Stimulated activated CD8-positive, alpha-beta memory T cell treated with anti-CD3 and anti-CD28 coated beads, Interleukin-4, amount 100 ng/mL, for 4 hours (primary cell): ENCODE measurements at places on chromosomes 1 and 21.

DNA sequence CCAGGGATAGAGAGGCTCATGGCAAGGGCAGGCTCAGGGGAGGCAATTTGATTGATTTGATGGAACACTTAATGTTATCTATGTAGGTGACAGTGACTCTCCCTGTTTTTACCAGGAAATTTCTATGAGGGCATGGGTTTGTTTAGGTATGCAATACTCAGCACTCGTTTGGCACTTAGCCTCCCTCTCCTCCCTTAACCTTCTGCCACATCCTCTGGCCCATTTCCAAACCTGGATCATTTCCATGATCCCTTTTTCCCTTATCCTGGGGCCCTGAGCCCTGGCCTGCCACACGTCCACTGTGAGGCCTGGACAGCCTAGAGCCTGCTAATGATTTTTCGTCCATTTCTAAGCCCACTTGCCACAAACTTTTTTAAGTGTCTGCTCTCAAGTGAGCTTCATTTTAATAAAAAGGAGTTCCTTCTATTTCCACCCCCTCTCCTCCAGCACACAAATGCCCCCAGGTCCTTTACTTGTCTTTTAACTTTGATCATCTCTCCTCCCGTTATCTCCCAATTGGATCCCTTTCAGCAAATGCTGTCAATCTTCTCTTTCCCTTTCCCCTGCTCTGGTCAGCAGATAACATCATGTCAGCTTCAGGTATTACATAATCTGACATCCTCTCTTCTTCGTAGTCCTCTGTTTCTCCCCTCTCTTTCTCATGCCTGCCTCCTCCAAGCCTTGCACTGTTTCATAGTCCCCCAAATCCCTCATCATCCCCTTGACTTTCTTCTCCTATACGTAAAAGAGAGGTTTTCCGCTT lies 37.8 kb upstream of the GADD45A start:
- no peak for DNase-seq

GRCh38 chr1:107575226-107575625 lies 389.8 kb downstream of the VAV3 start:
- no peak for DNase-seq

DNA sequence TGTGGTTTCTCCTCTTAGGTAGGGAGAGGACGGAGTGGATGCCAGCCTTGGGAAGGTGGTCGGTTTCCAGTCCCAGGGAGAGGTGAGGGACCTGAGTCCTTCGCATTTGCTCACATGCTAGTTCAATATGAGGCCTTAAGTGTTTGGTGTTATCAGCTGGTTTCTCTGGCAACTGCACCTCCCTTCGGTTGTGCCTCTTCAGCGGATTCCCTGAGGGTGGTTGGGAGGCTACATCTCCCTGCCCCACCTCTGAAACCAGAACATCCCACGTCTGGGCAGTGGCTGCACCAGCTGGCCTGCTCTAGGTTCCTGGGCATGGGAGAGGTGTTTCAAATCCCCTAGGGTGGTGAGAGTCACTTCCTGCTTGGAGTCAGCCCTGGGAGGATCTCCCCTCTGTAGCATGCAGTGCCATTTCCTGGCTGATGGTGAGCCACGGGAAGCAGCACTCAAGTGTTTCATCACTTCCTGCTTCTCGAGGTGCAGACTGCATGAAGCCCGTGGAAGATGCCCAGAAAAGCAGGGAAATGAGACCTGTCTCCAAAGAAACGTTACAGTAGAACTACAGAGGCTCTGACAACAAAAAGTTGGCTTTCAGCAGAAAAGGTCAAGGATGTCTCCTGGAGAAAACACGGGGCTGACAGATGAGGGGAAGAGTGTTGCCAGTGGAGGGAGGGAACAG lies 4.5 kb downstream of the TMEM125 start:
- DNase-seq = no peak

GRCh38 chr21:41727784-41728763 lies 38.8 kb downstream of the RIPK4 start:
- no peak for DNase-seq

GRCh38 chr1:156119503-156120209 lies 5.1 kb downstream of the LMNA start:
- no peak for DNase-seq

DNA sequence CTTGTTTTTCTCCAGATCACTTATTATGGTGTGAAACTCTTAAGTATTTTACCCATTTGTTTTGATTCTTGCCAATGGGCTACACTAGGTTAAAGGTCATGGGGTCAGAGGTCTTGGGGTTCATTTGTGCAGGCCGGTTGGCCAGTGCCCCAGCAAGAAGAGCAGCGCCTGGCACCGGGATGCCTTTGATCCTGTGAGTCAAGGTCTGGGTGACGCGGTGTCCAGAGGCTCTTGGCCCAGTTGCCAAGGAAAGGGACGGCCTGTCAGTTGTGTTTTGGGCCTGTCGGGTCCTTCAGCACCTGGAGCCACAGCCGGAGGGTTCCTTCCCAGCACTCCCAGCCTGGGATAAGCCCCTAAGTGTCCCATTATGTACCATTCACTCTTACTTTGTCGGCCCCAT lies 25.1 kb downstream of the RHBG start:
- no peak for DNase-seq

- no peak for DNase-seq
Observed at GRCh38 chr1:55877437-55878232, 662.5 kb upstream of the USP24 start.

DNA sequence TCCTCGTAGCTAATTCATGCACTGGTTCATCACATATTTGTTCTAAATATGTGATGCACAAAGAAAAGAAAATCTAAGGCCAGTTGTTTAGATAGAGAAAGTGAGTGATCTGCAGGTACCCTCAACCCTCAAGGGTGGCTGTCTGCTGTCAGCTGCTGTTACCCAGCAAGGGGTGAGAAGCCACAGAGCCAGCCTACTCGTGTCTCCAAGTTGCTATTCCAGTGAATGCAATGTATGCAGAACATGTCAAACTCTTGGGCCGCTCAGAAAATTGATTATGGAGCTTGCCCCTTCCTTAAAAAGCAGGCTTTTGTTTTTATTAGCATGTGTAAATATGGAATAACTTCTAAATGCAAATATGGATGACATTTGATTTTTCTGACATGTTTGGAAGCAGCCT lies 336.3 kb upstream of the ST6GALNAC5 start:
- no peak for DNase-seq

DNA sequence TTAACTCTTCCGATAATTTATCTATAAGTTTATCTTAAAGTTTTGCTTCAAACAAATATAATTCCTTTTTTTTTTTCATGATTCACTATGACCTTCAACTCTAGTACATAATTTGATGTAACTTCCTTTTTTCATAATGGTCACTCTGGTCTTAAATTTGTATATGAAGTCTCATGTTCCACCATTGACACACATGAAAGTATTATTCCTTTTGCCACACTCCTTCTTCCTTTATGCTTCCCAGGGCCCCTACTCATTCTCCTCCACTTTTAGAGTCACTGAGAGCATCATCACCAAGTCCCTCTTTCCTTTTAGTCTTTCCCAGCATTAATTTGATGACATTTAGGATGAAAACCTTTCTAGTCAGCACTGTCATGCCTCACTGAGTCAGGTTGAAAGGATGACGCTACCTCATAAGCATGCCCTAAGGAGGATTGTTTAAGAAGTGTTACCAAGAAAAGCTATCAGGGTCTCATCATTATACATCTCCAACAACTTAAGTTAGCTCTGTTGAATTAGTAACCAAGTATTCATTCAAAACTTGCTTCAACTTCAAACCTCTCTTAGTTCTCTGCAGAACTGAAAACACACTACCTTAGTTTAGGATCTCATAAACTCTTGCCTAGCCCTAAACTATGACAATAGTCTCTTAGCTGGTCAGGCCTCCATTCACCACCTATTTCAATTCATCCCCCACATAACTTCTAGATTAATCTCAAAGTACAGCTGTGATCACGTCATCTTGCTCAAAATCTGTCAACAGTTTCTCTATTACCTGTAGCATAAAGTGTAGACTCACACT lies 14.5 kb downstream of the AUNIP start:
- DNase-seq = no peak

- no peak for DNase-seq
Observed at GRCh38 chr21:17671733-17672132, 59.0 kb upstream of the BTG3 start.

DNA sequence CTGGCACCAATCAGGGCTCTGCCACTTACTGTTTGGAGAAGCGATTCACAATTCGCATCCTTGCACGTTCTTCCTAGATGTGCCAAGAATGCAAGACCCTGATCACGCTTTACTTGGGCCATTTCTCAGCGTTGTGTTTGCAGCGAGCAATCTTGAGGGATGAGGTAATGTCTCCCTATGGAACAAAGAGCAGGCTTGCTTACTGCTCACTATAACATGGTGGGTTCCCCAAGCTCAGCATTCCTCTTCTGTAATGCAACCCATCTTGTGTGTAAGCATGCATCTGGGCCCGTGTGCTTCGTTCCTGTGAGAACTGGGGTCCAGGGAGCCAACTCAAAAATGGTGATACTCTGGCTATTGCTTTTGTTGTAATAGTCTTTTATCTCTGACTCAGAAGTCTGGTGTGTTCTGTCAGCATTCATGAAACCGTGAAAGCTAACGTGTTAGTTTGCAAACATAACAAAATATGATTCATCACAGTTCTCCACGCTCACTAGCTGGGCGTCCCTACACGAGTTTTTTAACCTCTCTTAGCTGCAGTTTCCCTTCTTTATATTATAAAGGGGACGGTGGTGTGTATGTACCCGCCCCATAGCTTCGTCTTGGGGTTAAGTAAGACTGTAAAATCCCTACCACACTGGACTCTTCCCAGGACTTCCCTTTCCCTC lies 33.3 kb downstream of the DNTTIP2 start:
- DNase-seq = no peak

DNA sequence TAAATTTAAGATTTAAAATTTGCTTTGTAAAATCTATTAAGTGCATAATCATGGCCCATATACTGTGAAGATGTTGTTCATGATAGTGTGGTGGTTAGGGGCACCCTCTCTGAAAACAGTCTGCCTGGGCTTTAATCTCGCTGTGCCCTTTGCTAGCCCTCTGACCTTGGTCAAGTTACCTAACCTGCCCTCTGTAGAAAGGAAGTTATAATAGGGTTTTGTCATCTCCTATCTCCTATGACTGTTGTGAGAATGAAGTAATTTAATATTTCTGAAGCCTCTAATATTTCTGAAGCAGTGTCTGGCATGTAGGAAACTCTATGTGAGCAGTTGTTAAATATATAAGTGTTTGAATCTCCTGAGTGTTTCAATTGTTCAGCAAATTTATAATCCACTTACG lies 116.6 kb upstream of the IVNS1ABP start:
- no peak for DNase-seq

- DNase-seq = no peak
Observed at GRCh38 chr1:22174446-22175220, 31.7 kb upstream of the WNT4 start.

DNA sequence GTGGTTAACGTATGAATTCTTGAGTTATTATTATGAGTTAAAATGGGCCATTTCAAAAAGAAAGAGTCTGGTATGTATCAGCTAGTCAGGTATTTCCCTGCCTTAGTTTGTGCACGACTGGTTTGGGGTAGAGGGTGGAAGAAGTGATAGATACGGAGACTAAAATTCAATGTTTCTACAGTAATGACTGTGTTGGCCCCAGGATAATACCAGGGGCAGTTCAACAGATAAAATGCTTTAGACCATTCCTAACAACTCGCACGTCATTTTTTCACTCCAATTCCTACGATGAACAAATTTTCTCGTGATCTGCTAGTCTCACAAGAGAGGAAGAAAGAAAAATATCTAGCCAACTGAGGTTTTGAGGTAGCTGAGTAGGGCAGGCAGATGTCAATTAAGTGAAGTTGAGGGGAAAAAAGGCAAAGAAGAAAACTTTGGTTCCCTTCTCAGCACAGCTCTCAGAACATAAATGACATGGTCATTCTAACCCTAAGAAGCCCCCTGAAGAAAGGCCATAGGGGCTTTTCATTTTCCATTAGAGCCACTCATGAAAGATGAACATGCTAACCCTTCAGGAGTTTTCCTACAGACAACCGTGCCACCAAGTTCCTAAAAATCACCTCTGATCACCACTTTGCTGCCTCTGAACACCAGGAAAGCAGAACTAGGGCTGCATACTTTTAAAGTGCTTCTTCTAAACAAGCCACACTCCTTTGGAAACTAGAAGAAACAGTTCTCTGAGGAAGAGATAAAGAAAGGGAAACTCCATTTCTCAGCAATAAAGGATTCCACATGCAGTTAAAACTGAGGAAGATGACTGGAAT lies 5.6 kb downstream of the MCOLN2 start:
- DNase-seq = no peak

DNA sequence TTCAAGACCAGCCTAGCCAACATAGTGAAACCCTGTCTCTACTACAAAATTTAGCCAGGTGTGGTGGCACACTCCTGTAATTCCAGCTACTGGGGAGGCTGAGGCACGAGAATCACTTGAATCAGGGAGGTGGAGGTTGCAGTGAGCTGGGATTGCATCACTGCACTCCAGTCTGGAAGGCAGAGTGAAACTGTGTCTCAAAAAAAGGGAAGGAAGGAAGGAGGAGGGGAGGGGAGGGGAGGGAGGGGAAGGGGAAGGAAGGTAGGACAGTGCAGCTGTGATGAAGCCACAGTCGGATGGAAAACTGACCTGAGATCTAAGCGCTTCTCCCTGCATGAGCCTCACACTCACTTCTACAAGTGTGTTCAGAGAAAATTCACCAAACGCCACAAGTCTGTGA lies 22.0 kb upstream of the FHAD1 start:
- no peak for DNase-seq

DNA sequence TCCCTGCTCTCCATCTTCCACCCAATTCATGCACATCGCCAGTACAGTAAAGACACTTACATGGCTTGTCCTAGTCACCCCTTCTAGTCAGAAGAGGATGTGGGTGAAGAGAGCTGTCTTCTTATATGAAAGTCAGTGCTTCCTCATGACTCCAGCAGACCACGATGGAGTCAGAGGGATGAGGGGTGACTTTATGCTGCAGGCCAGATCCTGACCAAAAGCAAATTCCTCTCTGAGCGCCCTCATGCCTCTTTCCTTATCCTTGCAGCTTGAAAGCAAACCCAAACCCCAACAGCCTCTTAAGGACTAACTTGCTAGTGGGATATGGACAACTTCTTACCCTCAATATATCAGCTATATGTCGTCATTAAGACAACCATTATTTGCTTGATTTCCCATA lies 348.2 kb upstream of the DUSP10 start:
- DNase-seq = no peak

GRCh38 chr1:110768605-110769004 lies 93.9 kb upstream of the KCNA3 start:
- no peak for DNase-seq

- no peak for DNase-seq
Observed at GRCh38 chr1:241551759-241552638, 19.8 kb downstream of the KMO start.

- no peak for DNase-seq
Observed at GRCh38 chr1:86965012-86965826, 50.8 kb downstream of the HS2ST1 start.

DNA sequence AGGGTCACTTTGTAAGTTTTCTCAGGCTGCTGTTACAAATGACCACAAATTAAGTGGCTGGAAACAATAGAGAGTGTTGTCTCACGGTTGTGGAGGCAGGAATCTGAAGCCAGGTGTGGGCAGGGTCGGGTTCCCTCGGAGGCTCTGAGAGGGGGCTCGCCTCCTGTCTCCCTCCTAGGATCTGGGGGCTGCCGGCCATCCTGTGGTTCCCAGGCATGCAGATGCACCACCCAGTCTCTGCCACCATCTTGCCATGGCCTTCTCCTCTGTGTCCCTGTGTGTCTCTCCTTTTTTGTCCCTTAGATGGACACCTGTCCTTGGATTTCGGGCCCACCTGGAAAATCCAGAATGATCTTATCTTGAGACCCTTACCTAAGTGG lies 4.8 kb downstream of the TP73 start:
- DNase-seq = no peak
